Pancreas (tissue), 10 donors: ENCODE measurements at places on chromosomes 4 and X. TPM values are rescaled to one million over a fixed set of nuclear protein-coding genes. Genes with fewer than 3 reads are reported as not detected.

ASIC5 gene
- not detected for total RNA-seq

TBL1X gene
- total RNA-seq = 8.8 TPM

NPY2R gene
- total RNA-seq = not detected

VCX2 gene
- total RNA-seq = not detected

DNA sequence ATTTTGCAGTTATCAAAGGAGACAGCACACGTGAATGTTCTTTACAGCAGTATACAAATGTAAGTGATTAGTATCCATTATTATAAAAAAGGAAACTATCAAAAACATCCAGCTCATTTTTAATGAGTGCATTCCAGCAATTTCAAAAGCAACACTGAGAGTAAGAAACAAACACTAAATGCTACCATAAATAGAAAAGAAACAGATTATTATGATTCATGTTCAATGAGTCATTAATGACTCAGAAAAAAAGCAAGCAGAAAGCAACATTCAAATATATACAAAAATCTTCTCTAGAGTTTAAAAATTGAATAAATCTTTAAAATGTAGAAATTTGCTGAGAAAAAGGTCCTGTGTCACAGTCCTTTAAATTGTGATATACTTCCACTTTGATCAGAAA is 346.5 kb upstream of the FMR1 start:
- no peak overlapping the region for H3K4me3 ChIP-seq
- no peak for DNase-seq
- no peaks in the 10 kb centered on the region for H3K36me3 ChIP-seq
- H3K27ac ChIP-seq = no peak overlapping the region
- no peaks in the 10 kb centered on the region for H3K4me1 ChIP-seq

DNA sequence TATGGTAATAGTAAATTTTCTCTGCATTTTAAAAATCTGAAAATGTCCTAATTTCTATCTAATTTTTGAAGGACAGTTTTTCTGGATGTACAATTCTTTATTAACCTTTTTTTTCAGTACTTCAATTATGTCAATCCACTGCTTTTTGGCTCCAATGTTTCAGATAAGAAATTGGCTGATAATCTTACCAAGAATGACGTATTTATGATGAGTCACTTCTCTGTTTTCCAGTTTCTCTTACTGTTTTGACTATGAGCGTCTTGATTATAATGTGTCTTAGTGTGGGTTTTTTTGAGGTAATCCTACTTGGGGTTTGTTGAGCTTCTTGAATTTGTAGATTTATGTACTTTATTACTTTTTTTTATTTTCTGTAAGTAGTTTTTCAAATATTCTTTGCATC is 47.2 kb downstream of the UGT2B11 start:
- H3K27ac ChIP-seq = no peak overlapping the region
- no peak overlapping the region for H3K4me3 ChIP-seq
- no peak for DNase-seq
- H3K4me1 ChIP-seq = peaks cover 24% of the 10 kb centered on the region

RIBC1 gene
- total RNA-seq = 0.64 TPM

DNA sequence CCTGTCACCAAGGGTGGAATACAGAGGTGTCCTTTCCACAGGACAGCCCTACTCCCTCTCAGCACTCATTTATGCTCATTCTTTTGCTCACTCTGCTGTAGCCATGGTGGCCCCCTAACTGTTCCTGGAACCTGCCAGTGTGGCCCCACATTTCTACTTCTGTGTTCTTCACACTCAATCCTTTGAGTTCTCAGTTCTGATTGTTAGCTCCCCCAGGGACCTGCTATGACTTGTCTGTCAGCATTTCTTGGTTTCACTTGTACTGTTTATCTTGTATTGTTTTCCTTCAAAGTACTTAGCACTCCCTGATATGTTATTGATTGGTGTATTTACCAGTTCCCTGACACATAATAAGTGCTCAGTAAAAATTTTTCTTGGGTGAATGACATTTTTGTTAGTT is 14.9 kb downstream of the VBP1 start:
- no peak overlapping the region for H3K4me3 ChIP-seq
- H3K27me3 ChIP-seq = no peaks in the 10 kb centered on the region
- peaks cover 11% of the 10 kb centered on the region for H3K36me3 ChIP-seq
- no peak for DNase-seq
- no peak overlapping the region for H3K27ac ChIP-seq

DNA sequence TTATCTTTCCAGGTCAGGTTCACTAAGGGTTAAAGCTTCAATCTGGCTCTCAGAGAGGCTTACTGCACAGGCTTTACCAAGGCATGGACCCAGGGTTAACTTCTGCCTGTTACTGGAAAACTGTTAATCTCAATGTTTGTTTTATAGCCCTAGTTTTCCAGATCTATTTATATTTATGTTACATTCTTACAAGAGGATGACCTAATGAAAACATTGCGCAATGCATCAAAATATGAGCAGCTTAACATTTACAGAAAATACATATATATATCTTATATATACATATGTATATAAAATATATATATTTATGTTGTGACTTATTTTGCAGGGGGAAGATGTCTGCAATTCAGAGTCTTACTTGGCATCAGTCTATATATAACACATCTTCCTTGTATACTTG is 112.3 kb downstream of the PCDH19 start:
- H3K4me3 ChIP-seq = no peak overlapping the region
- DNase-seq = no peak
- H3K27ac ChIP-seq = no peak overlapping the region
- no peaks in the 10 kb centered on the region for H3K4me1 ChIP-seq
- H3K36me3 ChIP-seq = no peaks in the 10 kb centered on the region

LRP2BP gene
- 0.79 TPM for total RNA-seq

GRCh38 chr4:156237231-156237630 is 283.6 kb upstream of the CTSO start:
- DNase-seq = no peak
- H3K4me1 ChIP-seq = no peaks in the 10 kb centered on the region
- no peak overlapping the region for H3K4me3 ChIP-seq
- no peaks in the 10 kb centered on the region for H3K27me3 ChIP-seq

DNA sequence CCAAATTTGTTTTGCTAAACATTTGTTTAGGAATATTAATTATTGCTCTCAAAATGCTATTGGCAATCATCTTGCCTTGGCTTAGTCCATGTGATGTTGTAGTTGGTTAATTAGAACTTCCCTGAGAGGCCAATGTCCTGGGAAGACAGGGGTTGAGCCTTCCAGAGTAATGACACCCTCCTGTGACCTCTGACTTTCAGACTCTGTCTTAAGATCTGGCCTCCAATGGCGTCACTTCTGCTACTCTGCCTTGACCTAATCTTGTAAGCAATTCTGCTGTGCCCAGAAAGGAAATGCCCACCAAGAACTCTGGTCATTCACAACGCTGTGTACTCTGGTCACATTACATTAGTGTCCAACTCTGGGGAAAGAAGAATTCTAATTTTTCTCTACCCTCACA is 111.9 kb downstream of the SH3RF1 start:
- no peak for DNase-seq
- H3K4me3 ChIP-seq = no peak overlapping the region
- H3K4me1 ChIP-seq = peaks cover 4% of the 10 kb centered on the region
- H3K27ac ChIP-seq = no peak overlapping the region
- peaks cover 10% of the 10 kb centered on the region for H3K36me3 ChIP-seq

DNA sequence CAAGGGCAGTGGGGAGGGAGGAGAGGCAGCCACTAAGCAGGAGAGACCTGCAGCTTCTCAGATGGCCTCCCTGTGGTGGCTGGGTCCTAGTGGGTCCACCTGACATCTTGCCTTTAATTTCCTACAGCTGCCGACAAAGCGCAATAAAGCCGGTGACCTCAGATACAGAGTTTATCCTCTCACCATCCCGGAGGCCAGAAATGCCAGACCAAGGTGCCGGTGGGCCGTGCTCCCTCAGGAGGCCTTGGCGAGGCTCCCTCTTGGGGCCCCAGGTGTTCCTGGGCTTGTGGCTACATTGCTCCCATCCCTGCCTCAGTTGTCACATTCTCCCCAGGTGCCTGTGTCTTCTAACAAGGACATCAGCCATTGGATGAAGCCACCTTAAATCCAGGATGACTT is 103.0 kb downstream of the ADRA2C start:
- DNase-seq = no peak
- H3K4me1 ChIP-seq = no peaks in the 10 kb centered on the region
- H3K36me3 ChIP-seq = no peaks in the 10 kb centered on the region
- no peaks in the 10 kb centered on the region for H3K27me3 ChIP-seq
- H3K27ac ChIP-seq = no peak overlapping the region

CWH43 gene
- total RNA-seq = not detected

- H3K36me3 ChIP-seq = no peaks in the 10 kb centered on the region
- no peak overlapping the region for H3K27ac ChIP-seq
- H3K4me3 ChIP-seq = no peak overlapping the region
- no peak for DNase-seq
- no peaks in the 10 kb centered on the region for H3K27me3 ChIP-seq
- H3K4me1 ChIP-seq = no peaks in the 10 kb centered on the region
Observed at GRCh38 chr4:82975792-82976191, 34.8 kb downstream of the LIN54 start.

GRCh38 chrX:78693536-78693935 is 34.4 kb upstream of the RTL3 start:
- no peaks in the 10 kb centered on the region for H3K36me3 ChIP-seq
- H3K27me3 ChIP-seq = peaks cover 3% of the 10 kb centered on the region
- H3K4me3 ChIP-seq = no peak overlapping the region
- H3K27ac ChIP-seq = no peak overlapping the region

- no peaks in the 10 kb centered on the region for H3K4me1 ChIP-seq
- H3K27ac ChIP-seq = no peak overlapping the region
- H3K36me3 ChIP-seq = no peaks in the 10 kb centered on the region
- H3K27me3 ChIP-seq = no peaks in the 10 kb centered on the region
Observed at GRCh38 chr4:167428156-167428555, 193.9 kb upstream of the SPOCK3 start.

- no peak overlapping the region for H3K4me3 ChIP-seq
- H3K27me3 ChIP-seq = no peaks in the 10 kb centered on the region
Observed at GRCh38 chrX:73877687-73878086, 314.7 kb downstream of the CHIC1 start.

DNA sequence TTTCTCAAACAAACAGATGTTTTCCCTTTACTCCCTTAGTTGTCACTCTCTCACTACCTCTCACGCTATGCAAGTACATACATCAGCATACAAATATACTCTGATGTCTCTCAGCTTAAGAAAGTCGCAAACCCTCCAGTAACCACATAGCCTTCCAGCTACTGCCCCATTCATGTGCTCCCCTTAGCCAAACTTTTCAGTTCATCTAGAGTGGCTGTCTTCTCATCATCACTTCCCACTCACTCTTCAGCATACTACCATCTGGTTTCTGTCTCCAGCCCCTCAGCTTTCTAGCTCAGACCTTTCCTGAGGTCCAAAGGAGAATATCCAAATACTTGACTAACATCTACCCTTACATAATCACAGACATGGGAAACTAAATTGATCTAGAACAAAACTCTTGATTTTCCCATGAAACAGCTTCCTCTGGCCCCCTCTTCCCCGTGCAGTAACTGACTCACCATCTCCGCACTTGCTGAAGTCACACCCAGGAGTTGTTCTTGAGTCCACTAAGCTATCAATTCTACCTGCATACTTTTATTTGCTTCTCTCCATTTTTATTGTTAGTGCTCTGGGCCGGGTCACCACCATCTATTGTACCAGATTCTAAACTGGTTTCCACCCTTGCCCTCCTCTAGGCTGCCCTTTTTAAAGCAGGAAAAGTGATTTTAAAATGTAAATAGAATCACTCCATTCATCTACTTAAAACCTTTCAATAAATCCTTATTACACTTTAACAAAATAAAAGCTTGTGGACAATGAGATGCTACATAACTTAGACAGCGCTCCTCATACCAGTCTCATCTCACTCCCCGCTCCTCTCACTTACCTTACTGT is 57.2 kb downstream of the CASP6 start:
- no peak overlapping the region for H3K4me3 ChIP-seq
- no peak overlapping the region for H3K27ac ChIP-seq
- no peaks in the 10 kb centered on the region for H3K27me3 ChIP-seq
- no peaks in the 10 kb centered on the region for H3K4me1 ChIP-seq
- H3K36me3 ChIP-seq = no peaks in the 10 kb centered on the region
- no peak for DNase-seq

CXCL8 gene
- total RNA-seq = 0.37 TPM

DNA sequence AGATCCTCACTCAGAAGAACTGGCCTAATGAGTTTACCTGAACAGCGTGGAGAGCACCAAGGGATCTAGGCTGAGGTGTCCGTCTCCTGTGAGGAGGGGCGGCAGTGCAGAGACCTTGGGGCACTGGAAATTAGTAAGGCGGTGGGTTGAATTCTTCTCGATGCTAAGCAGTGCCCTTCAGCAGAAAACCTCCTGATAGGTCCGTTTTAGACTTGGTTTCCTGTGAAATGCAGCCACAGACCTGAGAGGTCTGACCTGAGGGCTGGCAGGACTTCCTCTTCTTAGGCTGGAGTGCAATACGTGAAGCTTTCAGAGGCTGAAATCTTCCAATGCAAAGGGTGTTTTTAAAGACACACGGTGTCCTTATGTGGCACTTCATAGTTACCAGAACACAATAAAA is at the start of gene CLNK:
CLNK (minus strand) TSS at position 138 of the 400 bp plus-strand sequence. CDS start 16,899 bp downstream, outside the sequence.
- no peak for DNase-seq
- no peaks in the 10 kb centered on the region for H3K36me3 ChIP-seq
- no peaks in the 10 kb centered on the region for H3K4me1 ChIP-seq
- no peaks in the 10 kb centered on the region for H3K27me3 ChIP-seq

- H3K27ac ChIP-seq = no peak overlapping the region
- no peaks in the 10 kb centered on the region for H3K36me3 ChIP-seq
- no peaks in the 10 kb centered on the region for H3K27me3 ChIP-seq
Observed at GRCh38 chrX:139058831-139059495, 347.4 kb upstream of the FGF13 start.

GRCh38 chrX:16212024-16212423 is 44.7 kb downstream of the MAGEB17 start:
- H3K36me3 ChIP-seq = no peaks in the 10 kb centered on the region
- no peak overlapping the region for H3K4me3 ChIP-seq
- no peaks in the 10 kb centered on the region for H3K27me3 ChIP-seq
- DNase-seq = no peak

MEPE gene
- total RNA-seq = not detected

KLHL34 gene
- total RNA-seq = not detected

GRCh38 chr4:90292438-90292837 is 165.2 kb downstream of the CCSER1 start:
- no peak overlapping the region for H3K4me3 ChIP-seq
- H3K36me3 ChIP-seq = no peaks in the 10 kb centered on the region
- no peaks in the 10 kb centered on the region for H3K4me1 ChIP-seq
- DNase-seq = no peak

DIAPH2 gene
- 5.8 TPM for total RNA-seq

DNA sequence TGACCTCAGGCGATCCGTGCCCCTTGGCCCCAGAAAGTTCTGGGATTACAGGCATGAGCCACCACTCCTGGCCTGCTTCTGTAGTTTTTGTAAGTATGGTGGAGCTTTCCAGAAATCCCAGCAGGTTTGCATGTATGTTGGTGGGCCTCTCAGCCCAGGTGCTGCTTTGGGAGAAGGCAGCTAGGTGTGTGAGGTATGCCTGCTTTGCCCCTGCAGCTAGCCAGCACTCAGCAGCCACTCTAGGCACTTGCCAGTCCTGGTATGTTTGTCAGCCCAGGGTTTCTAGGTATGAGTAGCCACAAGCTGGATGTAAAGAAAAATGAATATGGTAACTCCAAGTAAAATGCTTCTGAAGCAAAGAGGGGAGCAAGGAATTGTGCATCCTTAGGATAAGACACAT is 8.9 kb downstream of the SNX25 start:
- no peak for DNase-seq
- peaks cover 5% of the 10 kb centered on the region for H3K4me1 ChIP-seq
- H3K27me3 ChIP-seq = no peaks in the 10 kb centered on the region
- no peak overlapping the region for H3K4me3 ChIP-seq
- no peaks in the 10 kb centered on the region for H3K36me3 ChIP-seq
